Purkinje cell (primary cell): ENCODE measurements at places on chromosomes 7 and 10. TPM values are rescaled to one million over a fixed set of nuclear protein-coding genes. Genes with fewer than 3 reads are reported as not detected.

CYCS gene
- polyA plus RNA-seq: 1,011 and 1,205 TPM in 2 replicates

ZSCAN21 gene
- polyA plus RNA-seq: 1.5 and 3.8 TPM in 2 replicates

FIS1 gene
- 176 and 223 TPM in 2 replicates for polyA plus RNA-seq

FEZF1 gene
- not detected in 2 replicates for polyA plus RNA-seq

FOXI2 gene
- not detected in 2 replicates for polyA plus RNA-seq
